ENCODE measurements at places on chromosomes 13 and 19.

DNA sequence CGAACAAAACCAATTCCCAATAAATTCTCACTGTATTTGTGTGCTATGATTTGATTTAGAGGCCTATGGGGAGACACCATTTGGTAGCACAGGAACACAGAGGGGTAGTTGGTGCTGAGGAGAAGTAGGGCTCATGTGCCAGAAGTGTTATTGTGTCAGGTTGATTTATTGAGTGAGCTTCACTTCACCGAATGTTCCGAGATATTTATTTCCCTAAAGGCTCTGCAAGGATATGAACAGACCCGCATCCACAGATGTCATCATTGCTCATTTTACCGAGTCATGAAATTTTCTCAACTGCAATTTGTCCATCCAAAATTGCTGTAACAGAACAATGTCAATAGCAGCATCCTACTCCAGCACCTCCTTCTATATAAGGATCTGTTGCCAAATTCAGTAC is 69.5 kb downstream of the DACH1 start:
- no peak for DNase-seq

- DNase-seq = no peak
Measured at GRCh38 chr13:43805681-43806128, 18.9 kb upstream of the ENOX1 start.

DNA sequence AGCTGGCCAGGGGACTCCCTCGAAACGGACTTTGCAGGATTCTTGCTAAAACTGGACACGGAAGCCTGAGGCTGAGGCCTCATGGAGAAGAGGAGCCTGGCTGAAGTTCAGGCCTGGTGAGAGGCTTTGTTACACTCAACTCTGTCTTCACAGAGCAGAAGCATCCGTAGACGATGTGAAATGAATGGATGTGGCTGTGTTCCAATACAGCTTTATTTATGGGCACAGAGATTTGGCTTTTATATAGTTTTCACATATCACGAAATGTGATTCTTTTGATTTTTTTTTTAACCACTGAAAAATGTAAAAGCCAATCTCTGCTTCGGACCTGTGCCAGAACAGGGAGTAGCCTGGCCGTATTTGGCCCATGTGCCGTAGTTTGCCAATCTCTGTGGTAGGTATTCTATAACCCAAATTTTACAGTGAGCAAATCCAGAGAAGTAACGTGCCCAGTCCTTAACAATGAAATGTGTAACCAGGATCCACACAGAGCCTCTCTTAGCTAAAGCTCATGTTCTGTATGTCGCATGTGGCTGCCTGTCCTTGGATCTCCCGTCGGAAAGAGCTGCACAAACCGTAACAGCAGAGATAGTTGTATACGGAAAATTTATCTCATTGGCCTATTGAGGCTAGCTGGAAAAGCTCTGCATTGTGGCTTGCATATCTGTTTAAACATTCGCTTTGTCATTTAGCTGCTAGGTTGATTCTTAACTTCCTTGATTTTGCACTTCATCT is 171.6 kb upstream of the RNF113B start:
- DNase-seq = no peak

GRCh38 chr19:14119146-14119545 is 1.6 kb upstream of the PRKACA start:
- DNase-seq = no peak

DNA sequence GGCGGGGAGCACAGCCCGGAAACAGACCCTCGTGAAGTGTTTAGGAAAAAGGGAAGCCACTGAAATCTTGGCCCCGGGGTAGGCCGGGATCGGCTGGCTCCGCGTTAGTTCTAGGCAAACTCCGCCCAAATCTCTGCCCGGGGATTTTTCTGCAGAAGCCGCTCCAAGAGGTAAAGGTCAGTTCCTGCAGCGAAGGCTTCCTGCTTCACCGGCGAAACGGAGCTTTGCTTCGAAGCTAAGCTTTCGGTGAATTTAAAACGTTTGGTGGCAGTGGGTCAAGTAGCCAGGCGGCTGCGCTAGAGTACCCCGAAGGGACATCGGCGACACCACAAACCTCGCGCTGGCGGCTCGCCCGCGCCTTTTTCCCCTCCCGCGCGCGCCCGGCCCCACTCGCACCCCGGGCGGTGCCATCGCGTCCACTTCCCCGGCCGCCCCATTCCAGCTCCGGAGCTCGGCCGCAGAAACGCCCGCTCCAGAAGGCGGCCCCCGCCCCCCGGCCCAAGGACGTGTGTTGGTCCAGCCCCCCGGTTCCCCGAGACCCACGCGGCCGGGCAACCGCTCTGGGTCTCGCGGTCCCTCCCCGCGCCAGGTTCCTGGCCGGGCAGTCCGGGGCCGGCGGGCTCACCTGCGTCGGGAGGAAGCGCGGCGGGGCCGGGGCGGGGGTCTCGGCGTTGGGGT is 441 bp downstream of the GJB2 start:
- DNase-seq = no peak

DNA sequence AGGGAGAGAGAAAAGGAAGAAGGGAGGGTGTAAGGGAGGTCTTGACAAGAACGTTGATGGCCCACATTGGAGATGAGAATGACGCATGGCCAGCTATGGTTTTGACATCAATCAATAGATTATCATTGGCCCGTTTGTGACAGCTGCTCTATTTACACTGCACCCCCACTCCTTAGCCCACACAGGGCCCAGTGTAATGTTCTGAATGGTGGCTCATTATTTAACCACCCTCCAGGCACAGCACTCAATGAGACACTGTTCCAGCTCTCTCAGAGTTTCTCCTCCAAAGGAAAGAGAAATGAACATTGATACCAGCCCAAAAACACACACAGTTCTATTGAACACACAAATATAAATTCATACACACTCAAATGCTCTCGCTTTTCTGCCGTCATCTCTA is 173.0 kb upstream of the IPO5 start:
- no peak for DNase-seq

DNA sequence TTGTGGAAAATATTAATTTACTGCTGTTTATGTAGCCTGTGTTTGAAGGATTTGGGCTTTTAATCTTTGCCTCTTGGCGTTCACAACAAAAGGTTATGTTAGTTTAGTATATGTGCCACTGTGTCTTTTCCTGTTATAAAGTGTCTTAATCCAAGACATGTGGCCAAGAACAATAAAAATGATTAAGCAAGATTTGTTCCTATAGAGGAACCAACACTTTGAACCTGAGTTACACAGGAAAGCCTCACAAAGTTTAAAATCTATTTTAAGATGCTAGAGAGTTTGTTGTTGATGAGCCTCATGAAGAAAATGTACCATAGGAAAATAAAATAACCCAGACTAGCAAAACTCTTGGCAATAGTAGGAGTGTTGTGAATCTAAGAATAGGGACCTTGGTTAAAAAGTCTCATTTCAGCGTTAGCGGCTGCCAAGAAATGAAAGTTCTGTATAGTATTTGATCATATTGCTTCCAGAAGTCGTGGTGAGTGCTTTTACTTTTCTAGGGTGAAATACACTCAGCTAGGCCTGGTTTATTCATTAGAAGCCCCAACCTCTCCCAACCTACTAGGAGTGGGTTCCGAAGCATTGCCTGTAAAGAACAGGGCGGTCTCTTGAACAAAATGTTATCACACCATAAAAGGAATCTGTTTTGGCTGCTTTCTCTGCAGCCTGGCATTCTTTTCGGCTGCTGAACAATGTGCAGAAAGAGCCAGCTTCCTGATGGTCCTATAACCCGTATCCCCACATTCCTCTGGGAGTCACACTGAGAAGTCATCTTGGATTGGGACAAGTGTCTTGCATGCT is 102.6 kb downstream of the LRCH1 start:
- DNase-seq = no peak
